Suppressor macrophage treated with lipopolysaccharide for 1 hour (primary cell): ENCODE measurements at places on chromosomes 2 and 18.

DNA sequence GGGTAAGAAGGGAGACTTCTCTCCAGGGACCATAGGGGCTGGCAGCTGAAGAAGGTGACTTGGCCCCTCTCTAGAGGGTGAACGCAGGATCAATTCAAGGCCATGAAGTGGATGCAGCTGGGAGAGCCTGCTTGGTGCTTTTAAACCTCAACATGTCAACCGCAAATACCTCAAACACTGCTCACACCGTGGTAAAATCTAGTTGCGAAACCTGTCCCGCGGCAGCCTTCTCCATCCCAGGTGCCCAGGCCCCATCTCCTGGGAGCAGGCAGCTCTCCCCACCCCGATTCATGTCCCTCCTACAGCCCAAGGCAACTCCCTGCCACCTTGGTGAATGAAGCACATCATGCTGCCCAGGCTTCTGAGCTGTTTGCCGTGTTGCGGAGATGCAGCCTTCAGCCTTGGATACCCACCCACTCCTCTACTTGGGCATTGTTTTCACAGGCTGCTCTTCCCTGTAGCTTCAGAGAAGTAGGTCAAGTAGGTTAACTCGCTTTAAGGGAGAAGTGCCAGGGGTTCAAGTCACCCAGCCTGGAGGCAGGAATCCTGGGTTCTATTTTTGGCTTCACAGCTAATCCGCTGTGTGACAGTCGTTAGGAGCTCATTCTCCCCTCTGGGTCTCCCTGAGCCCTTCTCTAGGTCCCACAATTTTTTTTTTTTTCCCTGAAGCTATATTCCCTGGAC is 6.2 kb upstream of the EFR3B start:
- DNase-seq, result no peak

DNA sequence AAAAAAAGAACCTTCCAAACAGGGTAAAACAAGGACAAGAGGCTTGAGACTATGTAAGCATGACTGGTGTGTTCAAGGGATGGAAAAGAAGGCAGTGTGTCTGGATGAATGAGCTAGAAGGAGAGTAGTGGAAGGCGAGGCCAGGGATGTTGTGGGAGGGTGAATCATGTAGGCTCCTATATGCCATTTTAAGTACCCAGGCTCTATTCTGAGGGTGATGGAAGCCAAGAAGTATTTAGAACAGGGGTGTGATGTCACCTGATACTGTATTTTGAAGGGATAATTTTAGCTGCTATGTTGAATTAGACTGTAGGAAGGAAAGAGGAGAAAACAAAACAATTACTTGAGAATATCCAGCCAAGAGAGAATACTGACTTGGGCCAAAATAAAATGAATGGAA is 524.7 kb upstream of the CRIM1 start:
- DNase-seq, result no peak

- DNase-seq, result peak; percentile 5
Measured at GRCh38 chr2:130864830-130865800, 28.4 kb downstream of the ARHGEF4 start.

DNA sequence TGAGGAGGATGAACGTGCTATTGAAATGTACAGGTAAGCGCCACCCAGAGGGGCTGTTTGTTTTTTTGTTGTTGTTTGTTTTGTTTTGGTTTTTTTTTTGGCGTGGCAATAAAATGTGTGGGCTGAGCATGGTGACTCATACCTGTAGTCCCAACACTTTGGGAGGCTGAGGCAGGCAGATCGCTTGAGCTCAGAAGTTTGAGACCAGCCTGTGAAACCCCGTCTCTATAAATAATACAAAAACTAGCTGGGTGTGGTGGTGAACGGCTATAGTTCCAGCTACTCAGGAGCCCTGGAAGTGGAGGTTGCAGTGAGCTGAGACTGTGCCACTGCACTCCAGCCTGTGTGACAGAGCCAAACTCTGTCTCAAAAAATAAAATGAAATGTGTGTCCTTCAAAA is 6.2 kb downstream of the PDCL3 start:
- no peak for DNase-seq

GRCh38 chr2:212537726-212538304 is 787 bp downstream of the ERBB4 start:
- DNase-seq, result peak; percentile 9

DNA sequence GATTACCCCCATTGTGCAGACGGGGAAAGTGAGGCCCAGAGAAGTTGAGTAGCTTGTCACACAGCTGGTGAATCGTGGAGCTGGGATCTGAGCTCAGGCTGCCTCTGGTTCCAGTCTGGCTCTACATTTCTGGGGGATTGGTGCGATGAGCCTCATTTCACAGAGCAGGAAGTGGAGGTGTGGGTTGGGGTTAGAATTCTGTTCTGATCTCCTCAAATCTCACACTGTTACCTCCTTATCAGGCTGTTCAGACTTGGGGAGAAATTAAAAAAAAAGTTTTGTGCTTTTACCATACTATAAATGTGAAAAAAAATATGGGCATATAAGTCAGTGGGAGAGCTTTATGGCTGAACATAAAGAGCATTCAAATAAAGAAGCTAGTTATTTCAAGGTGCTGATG is 21.6 kb downstream of the SH3RF3 start:
- no peak for DNase-seq

DNA sequence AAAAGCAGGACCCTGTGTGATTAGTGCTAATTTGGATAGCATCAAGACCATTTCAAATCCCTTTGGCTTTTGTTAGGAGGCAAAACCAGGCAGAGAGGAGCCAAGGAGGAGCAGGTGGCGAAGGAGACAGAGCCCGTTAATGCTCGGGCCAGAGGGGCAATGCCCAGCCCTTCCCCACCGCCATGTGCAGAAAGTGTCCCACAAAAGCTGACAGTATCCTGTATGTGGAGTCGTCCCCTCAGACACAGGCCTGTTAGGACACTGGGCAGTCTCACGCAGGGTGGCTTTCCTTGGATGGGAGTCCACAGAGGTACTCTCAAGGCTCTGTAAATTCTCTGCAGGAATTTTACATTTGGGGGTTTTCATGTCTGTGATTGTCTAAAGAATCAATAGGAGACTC is 44.8 kb upstream of the TFCP2L1 start:
- no peak for DNase-seq

GRCh38 chr2:88252646-88253045 is 82.5 kb downstream of the THNSL2 start:
- DNase-seq, result no peak

DNA sequence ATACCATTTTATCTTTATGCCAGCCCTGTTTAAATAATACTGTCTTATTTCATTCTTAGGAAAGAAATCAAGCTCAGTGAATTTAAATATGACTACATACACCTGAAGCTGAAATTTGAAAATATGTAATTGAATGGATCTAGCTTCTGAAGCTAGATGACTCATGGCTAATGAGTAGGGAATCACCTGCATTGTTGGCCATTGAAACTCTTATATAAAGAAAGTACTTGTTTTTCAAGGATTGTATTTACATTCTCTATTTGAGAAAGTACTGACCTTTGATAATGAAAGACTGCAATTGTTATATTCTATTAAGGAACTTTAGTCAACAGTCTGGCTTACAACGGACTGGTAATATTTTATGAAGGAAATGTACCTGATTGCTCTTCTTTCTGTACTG is 346.7 kb upstream of the LRATD1 start:
- DNase-seq, result no peak

- DNase-seq, result peak; percentile 48
Measured at GRCh38 chr2:104378853-104379374, 475.0 kb upstream of the POU3F3 start.

DNA sequence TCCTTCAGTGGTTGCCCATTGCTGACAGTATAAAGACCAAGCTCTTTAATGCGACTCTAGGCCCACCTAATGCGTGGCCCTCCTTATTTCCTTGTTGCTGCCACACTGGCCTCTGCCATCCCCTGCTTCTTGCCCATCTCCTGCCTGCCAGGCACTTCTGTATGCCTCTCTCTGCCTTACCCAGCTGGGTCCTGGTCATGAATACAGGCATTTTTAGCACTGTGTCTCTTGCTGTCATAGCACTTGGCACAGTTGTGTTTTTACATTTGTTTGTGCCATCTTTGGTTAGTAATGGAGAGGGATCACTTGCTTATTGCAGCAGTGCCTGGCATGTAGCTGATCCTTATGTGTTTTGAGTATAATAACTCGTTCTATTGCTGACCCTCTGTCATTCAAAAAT is 38.7 kb downstream of the MAP4K4 start:
- DNase-seq, result no peak

DNA sequence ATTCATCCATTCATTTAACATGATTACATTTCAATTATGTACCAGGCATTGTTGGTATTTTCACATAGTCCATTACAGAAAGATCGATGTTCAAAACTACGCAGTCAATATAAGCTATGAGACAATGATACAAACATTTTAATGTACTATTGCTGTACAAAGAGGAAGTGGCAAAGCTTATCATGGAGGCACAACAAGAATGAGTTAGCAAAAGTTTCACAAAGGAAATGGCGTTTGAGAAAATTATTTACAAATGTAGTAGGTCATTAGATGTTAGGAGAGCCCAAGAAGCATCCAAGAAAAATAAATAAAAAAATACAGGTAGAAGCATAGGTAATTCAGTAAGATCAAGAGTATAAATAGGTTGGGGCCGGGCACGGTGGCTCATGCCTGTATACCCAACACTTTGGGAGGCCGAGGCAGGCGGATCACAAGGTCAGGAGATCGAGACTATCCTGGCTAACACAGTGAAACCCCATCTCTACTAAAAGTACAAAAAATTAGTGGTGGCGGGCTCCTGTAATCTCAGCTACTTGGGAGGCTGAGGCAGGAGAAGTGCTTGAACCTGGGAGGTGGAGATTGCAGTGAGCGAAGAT is 1730.8 kb upstream of the CELF4 start:
- DNase-seq, result no peak
